ENCODE measurements at places on chromosomes 6 and 20. TPM values are rescaled to one million over a fixed set of nuclear protein-coding genes. Genes with fewer than 3 reads are reported as not detected.

- no peaks in the 10 kb centered on the region for H3K36me3 ChIP-seq
- H3K27me3 ChIP-seq: peaks cover 55% of the 10 kb centered on the region
- H3K4me1 ChIP-seq: peaks cover 8% of the 10 kb centered on the region
- H3K4me3 ChIP-seq: no peak overlapping the region
- DNase-seq: no peak
Measured at GRCh38 chr6:138426500-138427123, 22.6 kb downstream of the HEBP2 start.

- H3K4me3 ChIP-seq: no peak overlapping the region
- H3K4me1 ChIP-seq: peaks cover 31% of the 10 kb centered on the region
- peaks cover 76% of the 10 kb centered on the region for H3K36me3 ChIP-seq
- no peaks in the 10 kb centered on the region for H3K27me3 ChIP-seq
- DNase-seq: no peak
Measured at GRCh38 chr20:17956099-17956685, 12.4 kb downstream of the SNX5 start.

- no peak overlapping the region for H3K27ac ChIP-seq
- H3K4me1 ChIP-seq: no peaks in the 10 kb centered on the region
- no peak overlapping the region for H3K4me3 ChIP-seq
- no peaks in the 10 kb centered on the region for H3K36me3 ChIP-seq
Measured at GRCh38 chr20:51312480-51312783, 230.1 kb downstream of the NFATC2 start.

CNBD2 gene
- total RNA-seq: 4.5 TPM

TMEM181 gene
- 19.2 TPM for total RNA-seq

SLC22A16 gene
- total RNA-seq: not detected
